ENCODE measurements at places on chromosomes 1 and 21.

GRCh38 chr1:115565353-115565752 lies 76.4 kb upstream of the VANGL1 start:
- DNase-seq = no peak

GRCh38 chr1:150772326-150772725 lies 6.7 kb upstream of the CTSS start:
- DNase-seq = no peak

GRCh38 chr1:64470665-64471217 lies 812 bp downstream of the CACHD1 start:
- peak; percentile 21 for DNase-seq

- DNase-seq = no peak
These were observed 12.2 kb upstream of the RIPK4 start for GRCh38 chr21:41778930-41779600.

GRCh38 chr1:92713939-92714338 lies 71.0 kb downstream of the EVI5 start:
- DNase-seq = no peak

- DNase-seq = no peak
These were observed 32.0 kb downstream of the C1orf21 start for GRCh38 chr1:184418652-184419349.

GRCh38 chr1:115118086-115118485 lies 28.8 kb upstream of the TSPAN2 start:
- DNase-seq = no peak

GRCh38 chr1:40929155-40929554 lies 50.3 kb upstream of the CTPS1 start:
- DNase-seq = no peak

DNA sequence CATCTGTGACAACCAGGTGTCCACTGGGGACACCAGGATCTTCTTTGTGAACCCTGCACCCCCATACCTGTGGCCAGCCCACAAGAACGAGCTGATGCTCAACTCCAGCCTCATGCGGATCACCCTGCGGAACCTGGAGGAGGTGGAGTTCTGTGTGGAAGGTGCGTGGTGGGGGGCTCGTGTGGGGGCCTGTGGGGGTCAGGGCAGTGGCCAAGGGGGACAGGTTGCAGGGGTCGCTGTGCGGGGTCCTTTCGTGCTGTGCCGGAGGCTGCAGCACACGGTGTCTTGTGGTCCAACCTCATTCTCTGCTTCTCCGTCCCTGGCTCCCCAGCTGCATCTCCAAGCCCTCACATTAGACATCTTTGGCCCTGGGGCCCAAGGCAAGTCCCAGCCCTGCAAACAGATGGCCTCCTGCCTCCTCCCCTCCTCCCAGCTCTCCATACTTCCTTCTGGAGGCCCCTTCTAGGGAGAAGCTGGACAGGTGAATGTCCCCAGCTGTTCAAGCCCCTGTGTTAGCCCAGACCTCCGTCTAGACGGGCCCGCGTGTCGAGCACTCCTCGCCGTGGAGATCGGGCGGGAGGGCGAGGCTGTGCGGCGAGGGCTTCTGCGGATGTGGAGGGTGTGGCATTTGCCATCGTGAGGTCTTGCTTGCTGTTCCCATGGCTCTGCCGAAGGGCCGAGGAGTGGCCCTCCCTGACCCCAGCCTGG lies 2.5 kb downstream of the AGRN start:
- no peak for DNase-seq

DNA sequence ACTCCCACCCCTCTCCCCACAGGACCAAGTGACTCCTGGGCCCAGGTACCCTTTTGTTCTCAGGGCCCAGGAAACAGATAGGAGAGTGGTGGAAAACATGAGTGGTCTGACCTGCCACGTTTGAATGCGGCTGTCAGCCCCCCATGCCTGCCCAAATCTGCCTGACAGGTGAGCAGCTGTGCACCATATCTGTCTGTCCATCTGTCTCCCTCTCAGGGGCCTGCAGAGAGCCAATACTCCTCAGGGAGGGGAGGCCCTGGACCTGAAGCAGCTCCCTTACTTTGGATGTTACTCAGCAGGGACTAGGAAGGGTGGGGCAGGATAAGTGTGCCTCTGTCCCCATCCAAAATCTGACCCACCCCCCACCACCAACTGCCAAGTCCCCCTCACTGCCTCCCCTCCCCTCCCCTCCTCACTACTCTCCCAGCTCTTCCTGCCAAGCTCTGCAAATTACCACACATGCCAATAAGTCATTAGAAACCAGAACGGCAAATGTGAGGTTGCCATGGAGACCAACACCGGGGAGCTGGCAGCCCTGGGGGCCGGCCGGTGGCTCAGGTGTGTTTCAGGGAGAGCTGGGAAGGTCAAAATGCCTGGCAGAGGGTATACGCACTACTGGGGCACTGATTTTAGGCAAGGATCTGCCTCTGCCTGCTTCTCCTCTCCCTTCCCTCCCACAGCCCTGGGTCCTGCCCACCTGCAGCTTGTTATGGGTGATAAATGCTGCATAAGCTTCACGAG lies 11.5 kb downstream of the LRRN2 start:
- DNase-seq = peak; percentile 89

- no peak for DNase-seq
These were observed 941 bp downstream of the ARNT start for GRCh38 chr1:150875197-150876118.

DNA sequence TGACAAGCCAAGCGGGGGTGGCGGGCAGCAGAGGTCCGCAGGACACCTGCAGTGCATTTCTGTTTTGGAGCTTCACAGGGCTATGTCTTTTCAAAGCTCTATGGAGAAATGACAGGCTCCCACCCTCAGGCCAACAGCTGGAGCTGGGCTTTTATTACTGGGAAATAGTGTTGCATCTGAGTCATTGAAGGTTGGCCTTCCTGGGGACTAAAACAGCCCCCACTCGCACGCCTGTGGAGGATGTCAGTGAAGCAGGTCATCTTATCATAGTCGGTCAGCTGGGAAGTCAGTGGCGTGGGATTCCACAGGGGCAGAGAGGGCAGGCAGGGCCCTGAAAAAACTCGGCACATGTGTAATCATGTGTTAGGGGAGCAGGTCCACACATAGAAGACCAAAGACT lies 55.3 kb downstream of the NTPCR start:
- DNase-seq = no peak

GRCh38 chr21:18617291-18617690 lies 213.7 kb upstream of the TMPRSS15 start:
- DNase-seq = no peak

DNA sequence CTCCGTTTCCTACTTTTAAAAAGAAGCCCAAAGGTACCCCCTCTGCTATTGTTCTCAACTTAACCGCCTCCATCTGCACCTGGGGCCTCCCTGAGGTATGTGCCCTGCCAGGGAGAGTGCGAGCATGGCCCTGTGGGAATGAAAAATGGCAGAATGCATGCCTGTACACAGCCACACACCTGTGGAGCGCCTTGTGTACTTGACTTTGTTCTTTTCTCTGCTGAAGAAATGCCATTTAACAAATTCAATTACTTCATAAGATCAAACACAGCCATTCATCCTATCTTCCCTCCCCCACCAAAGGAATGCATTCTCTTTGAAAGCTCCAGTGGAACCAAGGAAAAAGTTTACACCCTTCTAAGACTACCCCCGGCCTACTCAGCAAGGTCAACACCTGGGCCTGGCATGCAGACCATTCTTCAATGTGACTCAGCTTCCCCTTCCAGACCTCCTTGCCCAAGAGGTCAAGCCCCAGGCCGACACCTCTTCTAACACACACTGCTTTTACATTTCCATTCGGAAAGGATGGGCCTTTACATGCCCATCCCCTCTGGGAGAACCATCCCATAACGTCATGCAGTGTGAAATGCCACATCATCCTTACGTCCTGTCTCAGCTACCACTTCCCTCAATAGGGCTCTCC lies 123.7 kb downstream of the SMYD2 start:
- DNase-seq = no peak

- peak; percentile 67 for DNase-seq
These were observed 82.2 kb upstream of the ABCD3 start for GRCh38 chr1:94335950-94336349.

- no peak for DNase-seq
These were observed 9.8 kb downstream of the ECE1 start for GRCh38 chr1:21280482-21280881.

DNA sequence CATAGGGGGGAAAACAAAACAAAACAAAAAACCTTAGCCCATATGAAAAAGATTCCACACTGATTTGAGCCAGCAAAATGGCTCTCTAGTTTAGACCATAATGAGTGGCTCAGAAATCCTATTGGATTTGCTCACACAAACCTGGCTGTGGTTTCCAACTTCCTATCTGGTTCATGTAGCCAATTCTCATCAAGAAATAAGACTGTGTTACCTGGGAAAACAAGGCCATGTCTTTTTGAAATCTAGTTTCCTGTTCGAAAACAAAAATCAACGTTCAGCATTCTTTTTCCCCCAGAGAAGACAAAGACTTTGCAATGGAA lies 69.2 kb downstream of the TBX15 start:
- no peak for DNase-seq

DNA sequence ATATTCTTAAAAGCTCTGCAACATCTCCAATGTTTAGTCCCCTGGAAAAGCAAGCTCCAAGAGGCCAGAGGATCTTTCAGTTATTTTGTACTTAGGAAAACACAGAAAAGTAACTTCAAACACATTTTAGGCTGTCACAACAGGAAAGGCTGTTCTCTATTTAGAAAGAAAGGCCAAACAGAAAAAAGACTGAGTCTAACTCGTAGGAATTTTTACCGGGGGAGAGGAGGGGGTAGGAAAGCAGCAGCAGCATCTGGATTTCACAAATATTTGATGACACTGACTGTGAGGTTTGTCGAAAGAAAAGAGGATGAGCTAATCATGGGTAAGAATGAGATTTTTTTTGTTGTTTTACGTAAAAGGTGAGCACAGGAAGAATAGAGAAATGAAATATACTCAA lies 107.1 kb downstream of the EIF4G3 start:
- no peak for DNase-seq

GRCh38 chr1:166692346-166692745 lies 146.9 kb upstream of the POGK start:
- no peak for DNase-seq

DNA sequence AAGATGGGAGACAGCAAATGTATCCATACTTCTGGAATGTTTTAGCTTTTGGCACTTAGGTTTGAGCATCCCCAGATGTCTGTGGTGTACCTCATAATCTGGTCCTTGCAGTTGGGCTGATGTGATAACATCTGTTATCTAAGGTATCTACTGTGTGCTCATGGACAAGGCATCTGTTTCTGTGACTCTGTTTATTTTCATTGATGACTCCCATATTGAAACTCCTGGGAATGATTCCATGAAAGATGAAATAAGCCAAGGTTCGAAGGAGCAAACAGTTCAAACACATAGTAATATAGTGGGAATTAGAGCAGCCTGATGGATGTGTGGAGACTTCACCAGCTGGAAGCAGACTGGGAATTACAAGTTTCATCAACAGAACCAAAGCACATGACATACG lies 20.7 kb upstream of the TRIM45 start:
- no peak for DNase-seq

- no peak for DNase-seq
These were observed 885 bp downstream of the AHCYL1 start for GRCh38 chr1:109985247-109986053.

Measured in COR-L47 (cell line).